ENCODE measurements at places on chromosomes 11 and 22.

- no peak for DNase-seq
Measured at GRCh38 chr11:121544956-121545355, 92.2 kb upstream of the SORL1-AS1 start.

DNA sequence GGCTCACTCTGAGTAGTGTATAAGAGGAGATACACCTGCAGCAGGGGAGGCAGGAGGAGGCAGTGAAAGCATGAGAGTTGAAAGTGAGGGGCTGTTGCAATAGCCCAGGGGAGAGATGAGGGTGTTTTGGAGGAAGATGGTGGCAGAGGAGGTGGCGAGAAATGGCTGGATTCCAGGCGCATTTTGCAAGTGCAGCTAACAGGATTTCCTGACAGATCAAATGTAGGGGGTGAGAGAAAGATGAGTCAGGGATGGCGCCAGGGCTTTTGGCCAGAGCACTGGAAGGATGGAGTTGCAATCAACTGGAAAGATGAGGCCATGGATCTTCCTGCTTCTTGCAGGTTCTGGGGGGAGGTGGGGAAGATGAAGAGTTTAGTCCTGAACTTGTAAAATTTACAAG, 16.8 kb upstream of the TSPAN18 start:
- no peak for DNase-seq

- DNase-seq, result peak; percentile 63
Measured at GRCh38 chr22:40183029-40183581, 5.4 kb downstream of the TNRC6B start.

- no peak for DNase-seq
Measured at GRCh38 chr11:113519989-113520613, 44.9 kb upstream of the DRD2 start.

DNA sequence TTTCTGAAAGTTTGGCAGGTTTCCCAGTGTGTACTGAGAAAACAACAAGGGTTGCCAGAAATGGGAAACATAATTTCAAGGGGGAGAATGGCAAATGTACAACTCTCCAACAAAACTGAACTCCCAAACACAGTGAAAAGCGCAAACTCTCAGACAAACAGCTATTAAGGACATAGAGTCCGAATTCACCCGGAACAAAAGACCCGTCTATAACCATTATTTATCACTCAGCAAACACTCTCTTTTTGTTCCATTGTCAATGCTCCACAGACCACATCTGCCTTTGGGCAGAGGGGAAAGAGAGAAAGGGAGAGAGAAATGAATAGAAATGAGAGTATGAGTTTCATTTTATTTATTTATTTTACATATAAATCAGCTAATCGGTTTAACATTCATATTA, 21.7 kb downstream of the KIRREL3 start:
- DNase-seq, result no peak

GRCh38 chr11:95098826-95099225, 9.2 kb downstream of the ENDOD1 start:
- DNase-seq, result no peak

- no peak for DNase-seq
Measured at GRCh38 chr11:94027210-94027609, 6.1 kb downstream of the HEPHL1 start.

DNA sequence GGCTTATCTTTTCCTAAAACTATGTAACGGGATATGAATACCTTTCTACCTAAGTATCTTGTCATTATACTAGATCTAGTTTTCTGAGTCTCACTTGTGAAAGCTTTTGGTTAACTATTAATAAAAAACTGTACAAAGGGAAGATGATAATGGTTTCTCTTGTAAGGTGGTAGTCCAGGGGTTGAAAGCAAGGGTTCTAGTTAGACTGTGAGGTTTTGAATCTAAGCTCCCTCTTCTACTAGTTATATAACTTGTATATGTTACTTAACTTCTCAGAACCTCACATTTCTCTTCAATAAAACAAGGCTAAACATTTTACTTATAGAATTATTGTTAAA, 54.3 kb downstream of the ARHGEF12 start:
- DNase-seq, result no peak

- DNase-seq, result no peak
Measured at GRCh38 chr22:27620367-27621154, 181.0 kb downstream of the MN1 start.

DNA sequence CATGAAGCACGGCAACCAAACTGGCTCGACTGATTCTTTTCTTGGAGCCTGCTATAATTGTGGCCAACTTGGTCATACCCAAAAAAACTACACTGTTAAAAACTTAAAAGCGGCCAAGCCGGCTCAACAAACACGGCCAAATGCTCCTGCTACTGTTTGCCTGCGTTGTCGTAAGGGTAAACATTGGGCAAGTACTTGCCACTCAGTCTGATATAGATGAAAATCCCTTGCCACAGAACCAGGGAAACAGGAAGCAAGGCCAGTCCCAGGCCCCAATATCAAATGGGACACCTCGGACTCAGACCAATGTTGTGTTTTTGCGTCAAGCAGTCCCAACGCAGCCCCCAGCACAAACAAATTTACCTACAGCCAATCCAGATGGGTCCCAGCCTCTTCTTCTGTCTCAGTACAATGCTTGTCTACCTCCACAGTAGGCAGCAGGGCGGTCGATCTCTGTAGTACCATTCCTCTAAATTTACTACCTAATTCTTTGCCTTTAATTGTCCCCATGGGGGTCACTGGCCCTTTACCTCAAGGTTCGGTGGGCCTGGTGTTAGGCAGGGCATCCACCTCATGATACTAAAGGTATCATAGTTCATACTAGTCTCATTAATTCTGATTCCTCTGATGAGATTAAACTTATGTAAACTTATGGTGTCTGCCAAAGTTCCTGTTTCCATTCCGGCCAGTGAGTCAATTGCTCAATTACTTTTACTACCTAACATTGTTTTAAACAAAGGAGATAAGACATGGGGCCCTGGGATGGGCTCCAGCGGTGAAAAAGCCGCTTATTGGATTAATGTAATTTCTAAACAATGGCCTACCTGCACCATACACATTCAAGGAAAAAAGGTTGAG, 3.7 kb upstream of the COMT start:
- DNase-seq, result no peak

GRCh38 chr22:25987948-25988347, 181.3 kb upstream of the SEZ6L start:
- DNase-seq, result no peak

GRCh38 chr11:353179-353873, 16.0 kb upstream of the B4GALNT4 start:
- DNase-seq, result no peak

DNA sequence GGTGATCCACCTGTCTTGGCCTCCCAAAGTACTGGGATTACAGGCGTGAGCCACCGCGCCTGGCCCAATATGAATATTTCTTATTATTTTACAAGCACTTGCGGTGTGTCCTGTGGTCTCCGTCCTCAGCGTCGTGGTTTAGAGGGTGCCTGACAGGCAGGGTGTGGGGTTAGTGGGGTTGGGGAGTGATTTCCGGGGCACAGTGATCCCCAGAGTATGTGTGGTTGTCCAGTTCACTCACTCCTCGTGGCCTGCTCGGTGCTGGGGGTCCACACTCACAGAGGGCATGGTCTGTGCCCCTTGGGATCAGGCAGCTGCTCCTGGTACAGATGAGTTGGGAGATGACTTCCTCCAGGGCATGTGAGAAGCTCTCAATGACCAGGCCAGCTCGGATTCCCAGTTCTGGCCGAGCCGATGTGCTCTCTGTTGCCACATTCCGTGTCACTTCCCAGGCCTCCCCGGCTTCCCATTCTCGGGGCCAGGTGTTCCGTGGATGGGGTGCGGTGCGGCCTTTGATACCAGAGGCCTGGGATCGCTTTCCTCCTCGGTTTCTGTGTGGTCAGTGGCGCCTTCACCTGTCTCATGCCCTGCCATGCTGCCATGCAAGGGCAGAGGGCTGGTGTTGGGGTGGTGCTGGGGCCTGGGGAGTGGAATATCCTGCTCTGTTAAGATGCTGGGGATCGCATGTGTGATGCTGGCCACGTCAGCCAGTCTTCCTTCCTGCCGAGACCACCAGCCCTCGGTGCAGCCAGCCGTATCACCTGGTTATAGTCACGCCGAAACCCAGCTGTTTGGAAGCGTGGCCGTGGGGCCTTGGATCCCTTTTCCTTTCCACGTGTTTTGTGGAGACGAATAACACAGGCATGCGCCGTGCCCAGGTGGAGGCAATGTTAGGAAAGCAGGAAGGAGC, 39.6 kb downstream of the PARVB start:
- no peak for DNase-seq

GRCh38 chr11:60377401-60378136, 763 bp upstream of the MS4A7 start:
- no peak for DNase-seq

- DNase-seq, result no peak
Measured at GRCh38 chr11:12755510-12756453, 81.6 kb downstream of the TEAD1 start.

DNA sequence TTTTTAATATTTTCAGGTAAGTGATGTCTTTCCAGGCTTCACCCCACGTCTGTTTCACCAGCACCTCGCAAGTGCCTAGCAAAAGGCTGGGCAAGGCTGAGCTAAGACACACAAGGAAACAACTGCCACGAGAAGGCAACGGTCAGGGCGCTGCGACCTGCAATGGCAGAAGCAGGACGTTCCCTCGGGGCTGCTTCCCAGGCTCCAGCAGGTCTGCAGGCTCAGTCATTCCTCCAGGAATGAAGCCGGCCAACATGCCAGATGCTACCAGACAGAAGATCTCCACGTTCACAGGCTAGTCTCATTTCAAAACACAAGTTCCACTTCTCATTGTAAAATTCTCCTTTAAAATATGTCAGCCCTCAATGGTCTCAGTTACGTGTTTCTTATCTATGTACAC, 45.5 kb downstream of the CELSR1 start:
- DNase-seq, result no peak

DNA sequence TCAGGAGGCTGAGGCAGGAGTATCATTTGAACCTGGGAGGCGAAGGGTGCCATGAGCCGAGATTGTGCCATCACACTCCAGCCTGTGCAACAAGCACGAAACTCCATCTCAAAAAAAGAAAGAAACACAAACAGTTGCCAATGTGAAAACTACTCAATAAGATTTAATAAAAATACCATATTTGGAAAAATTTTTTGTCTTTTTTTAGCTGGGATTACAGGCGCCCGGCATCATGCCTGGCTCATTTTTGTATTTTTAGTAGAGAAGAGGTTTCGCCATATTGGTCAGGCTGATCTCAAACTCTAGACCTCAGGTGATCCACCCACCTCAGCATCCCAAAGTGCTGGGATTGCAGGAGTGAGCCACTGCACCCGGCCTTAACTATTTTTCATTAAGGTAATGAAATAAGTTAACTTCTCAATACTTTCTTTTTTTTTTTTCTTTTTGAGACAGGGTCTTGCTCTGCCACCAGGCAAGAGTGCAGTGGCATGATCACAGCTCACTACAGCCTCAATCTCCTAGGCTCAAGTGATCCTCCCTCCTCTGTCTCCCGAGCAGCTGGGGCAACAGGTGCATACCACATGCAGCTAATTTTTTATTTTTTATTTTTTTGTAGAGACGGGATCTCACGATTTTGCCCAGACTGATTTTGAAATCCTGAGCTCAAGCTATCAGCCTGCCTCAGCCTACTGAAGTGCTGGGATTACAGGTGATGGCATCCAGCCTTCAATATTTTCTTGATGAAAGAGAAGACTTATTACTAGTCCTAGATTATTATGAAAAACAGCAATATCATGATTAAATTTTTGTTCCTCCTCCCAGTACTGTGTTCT, 4746.2 kb upstream of the OR11H1 start:
- no peak for DNase-seq

DNA sequence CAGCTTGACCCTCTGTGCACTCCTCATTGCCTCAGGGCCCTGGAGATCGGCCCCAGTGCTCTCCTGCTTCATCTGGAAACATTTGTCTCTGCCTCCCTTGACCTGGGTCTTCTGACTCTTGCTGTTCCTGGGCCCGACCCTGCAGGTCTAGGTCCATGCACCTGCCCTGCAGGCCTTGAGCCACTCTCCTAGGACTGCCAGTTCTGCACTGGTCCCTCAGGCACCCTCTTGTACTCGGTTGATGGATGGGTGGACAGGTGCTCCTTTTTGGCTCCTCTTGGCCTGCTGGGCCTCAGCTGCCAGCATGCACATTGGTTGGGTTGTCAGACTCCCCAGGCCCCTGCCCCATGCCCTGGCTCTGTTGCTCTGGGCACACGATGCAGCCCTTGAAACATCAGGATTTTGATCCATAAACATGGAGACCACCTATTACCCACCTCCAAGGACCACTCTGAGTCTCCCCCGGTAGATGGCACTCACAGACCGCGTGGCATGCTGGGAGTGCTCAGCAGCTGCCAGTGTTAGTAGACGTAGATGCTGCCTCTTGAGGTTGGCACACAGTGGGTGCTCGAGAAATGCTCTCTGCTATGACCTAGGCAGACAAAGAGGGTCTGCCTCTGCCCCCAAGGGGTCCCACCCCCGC, 20.2 kb upstream of the ACR start:
- DNase-seq, result no peak

GRCh38 chr11:62771144-62772021, at the start of gene TAF6L:
Gene TAF6L (plus strand): TSS chr11:62771396. CDS start chr11:62775784, 4,388 bp downstream.
- DNase-seq, result peak; percentile 95

DNA sequence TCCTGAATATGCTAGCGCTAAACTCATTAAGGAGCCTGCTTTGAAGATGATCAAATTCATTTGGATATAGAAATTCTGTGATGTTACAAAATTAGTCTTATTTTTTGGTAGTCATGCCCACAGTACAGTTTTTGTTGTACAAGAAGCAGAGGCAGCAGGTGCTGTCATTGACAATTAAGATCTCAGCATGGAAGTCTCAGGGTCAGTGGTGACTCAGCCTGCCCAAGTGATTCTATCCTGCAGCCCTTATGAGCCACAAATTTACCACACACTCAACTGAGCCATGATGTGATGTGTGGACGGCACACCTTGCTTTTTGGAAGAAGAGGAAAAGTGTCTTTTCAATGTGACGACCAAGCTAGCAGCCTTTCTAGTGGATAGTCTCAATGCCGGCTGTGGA, 153.6 kb upstream of the SORL1-AS1 start:
- DNase-seq, result no peak

DNA sequence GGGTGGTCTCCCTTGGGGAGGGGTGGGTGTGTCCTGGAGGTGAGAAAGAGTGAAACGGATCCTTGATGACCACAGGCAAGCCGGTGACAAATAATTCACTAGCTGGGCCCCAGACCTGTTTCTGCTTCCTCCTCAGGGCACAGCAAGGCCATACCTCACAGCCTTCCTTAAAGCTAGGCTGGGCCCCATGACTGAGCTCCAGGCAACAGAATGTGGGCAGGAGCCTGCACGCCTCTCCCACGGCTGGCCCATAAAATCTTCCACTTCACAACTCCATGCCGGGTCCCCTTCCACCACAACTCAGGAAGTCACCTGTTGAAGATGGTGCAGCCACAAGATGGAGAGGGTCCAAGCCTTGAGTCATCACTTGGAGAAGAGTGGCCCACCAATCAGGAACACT, 23.9 kb downstream of the SLC22A12 start:
- DNase-seq, result no peak

DNA sequence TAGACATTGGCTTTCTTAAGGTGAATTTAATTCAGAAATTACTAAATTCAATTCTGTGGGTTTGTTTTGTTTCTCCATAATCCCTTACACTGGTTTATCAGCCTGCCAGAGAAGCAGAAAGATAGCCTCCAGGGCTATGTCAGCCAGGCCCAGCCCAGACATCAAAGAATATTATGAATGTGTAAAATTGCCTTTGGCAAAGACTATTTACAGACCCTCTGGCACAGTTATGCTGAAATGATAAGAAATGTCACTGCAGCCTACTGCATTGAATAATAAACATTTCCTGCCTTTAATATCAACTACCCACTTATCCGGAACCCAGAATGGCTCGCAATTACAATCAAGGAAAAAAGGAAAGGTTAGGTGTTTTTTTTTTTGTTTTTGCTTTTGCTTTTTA, 562.5 kb upstream of the LRRC4C start:
- no peak for DNase-seq

Data from erythroblast (primary cell).